KG1 (cell line): ENCODE measurements at places on chromosomes 16 and 17.

DNA sequence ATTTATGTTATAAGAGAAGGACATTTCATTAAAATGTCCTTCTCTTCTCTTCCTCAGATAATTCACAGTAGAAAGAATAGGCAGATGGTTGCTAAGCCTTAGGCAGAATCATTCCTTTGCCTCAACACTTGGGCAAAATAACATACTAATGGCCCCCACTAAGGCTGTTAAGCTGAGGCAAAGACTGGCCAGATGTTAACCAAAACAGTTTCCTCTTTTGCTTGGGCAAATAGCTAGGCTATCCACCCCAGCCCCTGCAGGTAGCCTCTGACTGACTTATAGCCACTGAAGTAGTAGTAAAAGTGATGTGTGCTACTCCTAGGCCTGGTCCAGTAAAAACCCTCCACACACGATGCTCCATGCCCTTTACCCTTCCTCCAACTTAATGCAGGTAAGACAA, 55.2 kb downstream of the SPAG9 start:
- no peak for DNase-seq

- DNase-seq: no peak
These were observed 10.1 kb downstream of the ULK2 start for GRCh38 chr17:19857640-19858039.

- DNase-seq: no peak
These were observed 59.5 kb downstream of the SLFN11 start for GRCh38 chr17:35313875-35314409.

DNA sequence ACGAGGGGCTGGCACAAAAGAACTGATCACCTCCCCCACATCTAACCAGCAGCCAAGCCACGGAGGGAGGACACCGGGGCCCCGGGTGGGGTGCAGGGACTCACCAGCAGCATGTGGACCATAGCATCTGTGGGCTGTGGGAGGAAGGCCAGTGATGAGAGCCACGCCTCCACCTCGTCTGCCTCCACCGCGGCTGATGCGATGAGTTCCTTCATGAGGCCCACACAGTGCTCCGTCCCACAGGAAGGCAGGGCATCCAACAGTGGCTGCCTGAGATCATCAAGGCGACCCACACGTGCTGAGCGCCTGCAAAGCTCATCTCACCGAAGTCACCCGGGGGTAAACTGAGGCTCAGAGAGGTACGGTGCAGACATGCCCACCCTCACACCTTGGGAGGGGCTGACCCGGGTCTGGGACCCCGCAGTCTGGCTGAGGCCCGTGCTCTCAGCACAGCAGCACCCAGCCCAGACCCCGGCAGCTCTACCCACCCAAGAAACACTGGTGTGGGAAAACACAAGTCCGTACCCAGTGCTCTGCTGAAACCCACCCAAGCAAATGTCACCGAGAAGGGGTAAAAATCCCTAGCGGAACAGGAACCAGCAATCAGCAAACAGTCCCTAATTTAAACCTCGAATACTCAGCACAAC, 85.9 kb downstream of the LITAF start:
- no peak for DNase-seq

GRCh38 chr16:59973966-59974365, 1239.8 kb upstream of the GOT2 start:
- no peak for DNase-seq

GRCh38 chr16:50718061-50718760, 23.7 kb upstream of the CYLD start:
- DNase-seq: no peak

- DNase-seq: peak; percentile 31
These were observed 64.4 kb upstream of the DNAJA2 start for GRCh38 chr16:47037746-47038458.

- DNase-seq: no peak
These were observed 47.8 kb upstream of the IRF8 start for GRCh38 chr16:85851034-85851785.

DNA sequence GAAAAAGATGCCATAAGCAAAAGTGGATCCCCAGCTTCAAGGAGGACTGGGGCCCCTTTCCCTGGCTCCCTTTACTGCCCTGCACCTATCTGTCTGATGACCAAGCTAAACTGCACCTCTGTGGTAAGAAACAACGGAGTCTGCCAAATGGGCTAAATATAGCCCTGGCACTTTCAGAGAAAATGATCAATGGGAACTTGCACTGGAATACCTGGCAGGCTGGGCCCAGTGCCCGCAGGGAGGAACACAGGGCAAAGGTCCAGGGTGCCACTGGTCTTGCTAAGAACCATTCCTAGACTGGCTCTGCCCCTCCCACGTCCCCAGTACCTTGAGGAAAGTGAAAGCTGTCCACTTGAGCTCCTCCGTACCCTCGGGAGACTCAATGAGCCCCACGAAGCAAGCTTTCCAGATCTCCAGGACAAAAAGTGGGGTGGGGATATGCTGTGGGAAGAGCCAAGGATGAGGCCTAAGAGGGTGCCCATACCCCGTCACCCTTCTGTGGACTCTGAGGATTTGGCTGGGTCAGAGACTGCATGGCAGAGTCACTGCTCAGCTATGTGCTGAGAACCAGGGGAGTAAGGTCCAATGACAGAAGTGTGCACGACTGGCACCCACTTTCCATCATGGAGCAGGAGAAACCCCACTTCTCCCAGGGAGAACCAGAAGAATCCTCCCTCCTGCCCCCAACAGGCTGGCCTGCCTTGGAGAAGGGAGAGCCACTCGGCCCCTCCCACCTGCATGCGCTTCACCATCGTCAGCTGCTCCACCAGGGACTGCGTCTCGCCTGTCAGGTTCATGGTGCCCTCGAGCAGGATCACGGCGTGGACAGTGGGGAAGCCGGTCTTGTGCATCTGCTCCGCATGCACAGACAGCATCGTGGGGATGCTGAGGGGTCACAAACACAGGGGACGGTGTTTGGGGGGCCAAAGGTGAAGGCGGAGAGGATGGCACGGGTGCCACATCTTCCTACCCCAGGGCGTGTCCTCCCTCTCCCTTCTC, 17.4 kb downstream of the CSF3 start:
- no peak for DNase-seq
